ENCODE measurements at places on chromosomes 11 and 22.

GRCh38 chr11:10641912-10642697 lies 51.5 kb downstream of the IRAG1 start:
- no peak for DNase-seq

GRCh38 chr11:45204761-45205160 lies 58.3 kb downstream of the PRDM11 start:
- no peak for DNase-seq

DNA sequence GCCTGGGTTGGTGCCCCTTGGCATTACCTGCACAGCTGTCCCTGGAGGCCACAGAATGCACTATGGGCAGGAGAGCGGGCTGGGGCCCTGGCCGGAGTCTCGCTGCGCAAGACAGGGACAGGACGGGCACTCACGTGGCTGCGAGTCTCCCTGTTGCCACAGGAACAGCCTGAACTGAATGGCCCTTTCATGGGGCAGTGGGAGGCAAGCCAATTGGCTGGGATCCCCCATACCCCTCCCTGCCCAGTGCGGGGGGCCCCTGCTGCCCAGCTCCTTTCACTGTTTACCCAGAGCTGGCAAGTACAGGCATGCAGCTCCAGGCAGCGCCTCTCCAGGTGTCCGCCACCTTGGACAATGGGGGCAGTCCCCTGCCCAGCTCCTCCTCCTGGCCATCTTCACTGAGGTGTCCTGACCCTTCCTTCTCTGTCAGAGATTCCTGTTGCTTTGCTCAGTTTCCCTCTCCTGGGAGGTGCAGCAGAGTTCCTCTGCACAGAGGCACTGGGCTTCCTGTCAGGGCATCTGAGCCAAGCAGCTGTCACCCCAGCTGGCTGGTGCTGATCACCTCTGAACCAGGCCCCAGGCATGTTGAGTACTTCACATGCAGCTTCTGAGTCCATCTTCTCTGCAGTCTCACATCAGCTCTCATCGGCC lies 5.2 kb downstream of the USP2 start:
- DNase-seq: no peak

DNA sequence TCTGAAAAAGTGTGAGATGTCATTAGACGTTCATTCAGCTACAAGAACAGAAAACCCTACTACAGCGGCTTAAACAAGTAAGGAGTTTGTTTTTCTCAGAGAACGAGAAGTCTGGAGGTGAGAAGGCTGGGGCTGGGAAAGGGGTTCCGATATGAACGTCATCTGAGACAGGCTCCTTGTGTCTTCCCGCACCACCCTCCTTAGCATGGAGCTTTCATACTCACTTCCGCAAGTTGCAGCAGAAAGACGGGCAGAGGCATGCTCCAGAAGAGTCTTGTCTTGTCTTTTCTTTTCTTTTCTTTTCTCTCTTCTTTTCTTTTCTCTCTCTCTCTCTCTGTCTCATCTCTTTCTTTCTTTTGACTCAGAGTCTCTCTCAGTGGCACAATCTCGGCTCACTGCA lies 3.6 kb downstream of the TMEM45B start:
- no peak for DNase-seq

DNA sequence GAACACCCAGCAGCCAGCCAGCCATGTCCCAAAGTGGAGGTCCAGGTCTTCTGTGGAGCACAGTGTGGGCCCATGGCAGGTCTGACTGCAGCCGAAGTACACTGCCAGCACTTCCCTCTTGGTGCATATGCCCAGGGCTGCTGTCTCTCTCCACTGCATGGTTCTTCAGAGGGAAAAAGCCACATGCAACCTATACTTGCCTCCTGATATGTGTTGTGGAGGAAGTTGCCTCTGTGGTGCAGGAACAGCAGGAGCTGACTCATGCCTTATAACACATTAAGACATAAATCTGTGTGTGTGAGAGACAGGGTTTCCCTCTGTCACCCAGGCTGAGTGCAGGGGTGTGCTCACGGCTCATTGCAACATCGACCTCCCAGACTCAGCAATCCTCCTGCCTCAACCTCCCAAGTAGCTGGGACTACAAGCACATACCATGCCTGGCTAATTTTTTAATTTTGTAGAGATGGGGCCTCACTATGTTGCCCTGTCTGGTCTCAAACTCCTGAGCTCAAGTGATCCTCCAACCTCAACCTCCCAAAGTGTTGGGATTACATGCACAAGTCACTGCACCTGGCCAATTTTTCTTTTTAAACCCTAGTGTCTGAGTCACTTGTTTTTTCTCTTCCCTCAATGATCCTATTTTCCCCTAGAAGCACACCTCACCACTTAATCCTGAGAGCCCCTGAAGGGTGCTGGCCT lies 98.8 kb downstream of the MPPED2 start:
- DNase-seq: no peak

DNA sequence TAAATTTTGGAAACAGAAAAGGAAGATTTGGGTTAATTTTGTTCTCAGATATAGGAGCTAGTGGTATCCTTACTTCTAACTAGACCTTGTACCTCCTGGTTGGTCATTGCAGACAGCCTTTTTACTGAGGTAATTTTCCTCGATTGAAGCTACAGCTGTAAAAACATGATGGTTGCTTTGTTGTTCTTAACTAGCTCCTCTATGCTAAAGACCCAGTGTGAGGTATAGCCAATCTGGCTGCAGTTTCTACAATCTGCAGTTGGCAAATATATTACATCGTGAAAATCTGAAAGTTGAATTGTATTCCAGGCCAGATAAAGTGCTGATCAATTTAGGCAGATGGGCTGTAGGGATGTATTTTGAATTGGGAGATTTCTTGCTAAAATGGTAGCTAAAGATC lies 116.5 kb downstream of the AASDHPPT start:
- DNase-seq: no peak

All from HAP-1 (cell line).